Hematopoietic multipotent progenitor cell (in vitro differentiated cells): ENCODE measurements at places on chromosomes 7 and 10.

- no peak for DNase-seq
These were observed 717 bp downstream of the ADCY1 start for GRCh38 chr7:45574669-45575500.

DNA sequence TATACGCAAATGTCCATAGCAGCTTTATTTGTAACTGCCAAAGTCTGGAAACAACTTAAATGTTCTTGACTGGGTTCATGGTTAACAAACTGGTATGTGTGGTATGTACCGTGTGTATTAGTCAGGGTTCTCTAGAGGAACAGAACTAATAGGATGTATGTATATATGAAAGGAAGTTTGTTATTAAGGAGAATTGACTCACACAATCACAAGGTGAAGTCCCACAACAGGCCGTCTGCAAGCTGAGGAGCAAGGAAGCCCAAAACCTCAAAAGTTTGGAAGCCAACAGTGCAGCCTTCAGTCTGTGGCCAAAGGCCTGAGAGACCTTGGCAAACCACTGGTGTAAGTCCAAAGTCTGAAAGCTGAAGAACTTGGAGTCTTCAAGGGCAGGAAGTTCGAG, 66.8 kb downstream of the TMEM168 start:
- DNase-seq: no peak

DNA sequence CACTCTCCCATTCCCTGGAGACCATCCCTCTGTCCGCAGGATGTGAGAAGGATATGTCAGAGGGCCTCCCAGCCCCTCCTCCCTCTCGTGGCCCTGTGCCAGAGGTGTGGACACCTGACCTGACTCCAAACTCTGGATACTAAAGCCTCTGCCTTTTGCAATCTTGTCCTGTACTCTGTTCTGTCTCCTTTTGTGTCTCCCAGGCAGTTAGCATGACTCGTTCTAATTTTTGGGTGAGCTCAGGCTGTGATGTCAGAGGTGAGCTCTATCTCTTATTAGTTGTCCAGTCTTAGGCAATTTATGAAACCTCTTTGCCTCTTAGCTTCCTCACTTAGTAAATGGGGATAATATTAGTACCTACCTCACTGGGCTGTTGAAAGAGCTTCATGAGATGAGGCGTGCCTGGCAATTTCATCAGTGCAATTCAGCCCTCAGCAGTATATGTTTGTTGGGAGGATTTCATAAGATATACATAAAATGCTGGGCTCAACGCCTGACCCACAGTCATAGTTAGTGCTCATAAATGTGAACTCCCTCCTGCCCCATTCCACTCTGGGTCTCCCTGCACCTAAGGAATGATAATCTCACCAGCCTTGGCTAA, 10.9 kb downstream of the MARVELD1 start:
- no peak for DNase-seq

- no peak for DNase-seq
These were observed 80.5 kb downstream of the FAM13C start for GRCh38 chr10:59281861-59282260.

- DNase-seq: no peak
These were observed 31.2 kb upstream of the SH2B2 start for GRCh38 chr7:102255501-102255900.

DNA sequence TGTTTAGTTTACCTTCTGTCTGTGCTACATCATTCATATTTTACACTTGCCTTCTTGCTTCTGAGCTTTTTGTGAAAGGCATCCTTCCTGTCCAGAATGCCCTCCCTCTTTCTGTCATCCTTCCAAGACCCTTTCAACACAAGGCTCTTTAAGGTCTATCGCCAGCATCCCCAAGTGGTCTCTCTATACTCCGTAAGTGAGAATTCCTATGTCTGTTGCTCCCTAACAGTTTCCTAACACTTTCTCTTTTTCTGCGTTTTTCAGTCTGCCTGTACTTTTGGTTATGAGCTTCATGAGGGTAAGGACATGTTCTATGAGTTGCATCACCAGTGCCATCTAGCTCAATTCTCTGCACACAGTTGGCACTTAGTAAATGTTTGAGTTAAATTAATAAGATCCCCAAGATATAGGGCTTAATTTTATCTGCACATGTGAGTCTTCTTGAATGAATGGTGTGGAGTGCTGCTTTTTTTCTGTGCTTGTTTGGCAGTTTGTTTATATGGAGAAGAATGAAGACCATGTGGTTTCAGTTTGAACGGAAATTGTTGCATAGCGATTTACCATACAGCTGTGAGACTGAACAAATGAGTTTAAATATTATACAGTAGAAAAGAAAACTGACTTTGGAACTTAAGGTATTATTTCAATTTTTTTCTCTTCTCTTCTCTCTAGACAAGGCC, 29.4 kb downstream of the RABGEF1 start:
- no peak for DNase-seq

GRCh38 chr10:8852546-8852945, 798.1 kb downstream of the GATA3 start:
- DNase-seq: no peak

DNA sequence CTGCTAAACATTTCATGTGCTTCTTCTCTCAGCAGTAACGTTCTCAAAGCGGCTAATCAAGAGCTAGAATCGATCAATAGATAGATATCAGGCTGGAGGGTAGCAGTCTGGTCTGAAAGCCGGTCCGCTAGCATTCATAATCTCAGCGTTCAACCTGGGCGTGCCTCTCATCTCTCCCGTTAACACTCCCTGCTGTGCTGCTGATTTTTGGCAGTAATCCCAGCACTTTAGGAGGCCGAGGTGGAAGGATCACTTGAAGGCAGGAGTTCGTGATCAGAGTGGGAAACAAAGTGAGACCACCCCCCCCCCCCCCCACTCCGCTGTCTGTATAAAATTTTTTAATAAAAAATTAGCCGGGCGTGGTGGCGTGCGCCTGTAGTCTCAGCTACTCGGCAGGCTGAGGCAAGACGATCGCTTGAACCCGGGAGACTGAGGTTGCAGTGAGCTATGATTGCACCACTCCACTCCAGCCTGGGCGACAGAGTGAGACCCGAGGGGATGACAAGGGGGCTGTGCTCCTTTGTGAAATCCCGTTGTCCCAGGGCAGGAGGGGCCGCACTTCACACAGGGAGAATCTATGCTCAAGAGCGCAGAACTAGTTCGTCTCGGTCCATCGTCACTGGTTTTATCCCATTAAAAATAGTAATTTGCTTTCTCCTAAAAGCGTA, 624 bp upstream of the CEP55 start:
- DNase-seq: no peak

GRCh38 chr7:30845426-30846135, 66.1 kb upstream of the AQP1 start:
- no peak for DNase-seq

DNA sequence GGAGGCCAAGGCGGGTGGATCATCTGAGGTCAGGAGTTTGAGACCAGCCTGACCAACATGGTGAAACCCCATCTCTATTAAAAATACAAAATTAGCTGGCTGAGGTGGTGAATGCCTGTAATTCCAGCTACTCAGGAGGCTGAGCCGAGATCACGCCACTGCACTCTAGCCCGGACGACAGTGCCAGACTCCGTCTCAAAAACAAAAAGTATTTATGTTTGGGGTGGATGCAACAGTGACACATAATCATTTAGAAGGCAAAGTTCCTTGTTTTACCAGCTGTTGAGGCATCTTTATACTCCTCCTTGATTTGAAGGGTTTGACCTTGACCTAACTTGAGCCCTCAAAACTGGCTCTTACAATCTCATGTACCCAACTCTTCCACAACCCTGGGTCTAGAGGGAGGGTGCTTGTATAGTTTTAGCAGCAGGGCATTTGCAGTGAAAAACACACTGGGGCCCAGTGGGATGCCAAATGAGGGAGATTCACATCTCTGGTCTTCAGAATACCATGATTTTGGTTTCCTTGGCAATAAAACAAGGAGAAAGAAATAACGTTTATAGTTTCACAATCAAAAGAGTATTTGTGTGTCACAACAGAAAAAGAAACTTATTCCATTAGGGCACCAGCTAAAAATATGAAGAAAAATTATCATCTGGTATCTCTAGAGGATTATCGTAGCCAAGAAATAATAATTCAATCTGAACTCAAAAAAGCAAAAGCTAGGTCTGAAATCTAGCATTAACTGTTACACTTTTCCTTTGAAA, 14.2 kb upstream of the TMEM254 start:
- DNase-seq: no peak

DNA sequence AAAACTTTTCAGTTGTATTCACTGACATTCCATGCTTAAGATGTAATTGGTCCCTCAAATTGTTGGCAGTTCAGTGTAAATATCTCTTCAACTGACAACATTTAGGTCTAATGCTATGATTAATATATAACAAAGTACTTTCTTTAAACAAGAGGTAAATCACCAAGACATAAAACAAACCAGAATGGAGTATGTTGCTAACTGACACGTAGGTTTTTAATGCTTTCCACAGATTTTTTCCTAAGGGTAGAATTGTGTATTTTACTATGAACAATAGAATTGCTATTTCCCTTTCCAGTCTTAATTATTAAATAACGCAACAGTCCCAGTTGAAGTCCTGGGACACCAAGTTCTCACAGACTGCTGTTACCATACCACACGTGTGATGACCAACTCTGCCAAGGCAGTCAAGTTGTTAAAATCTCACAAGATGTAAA, 4.1 kb downstream of the JCAD start:
- DNase-seq: no peak

DNA sequence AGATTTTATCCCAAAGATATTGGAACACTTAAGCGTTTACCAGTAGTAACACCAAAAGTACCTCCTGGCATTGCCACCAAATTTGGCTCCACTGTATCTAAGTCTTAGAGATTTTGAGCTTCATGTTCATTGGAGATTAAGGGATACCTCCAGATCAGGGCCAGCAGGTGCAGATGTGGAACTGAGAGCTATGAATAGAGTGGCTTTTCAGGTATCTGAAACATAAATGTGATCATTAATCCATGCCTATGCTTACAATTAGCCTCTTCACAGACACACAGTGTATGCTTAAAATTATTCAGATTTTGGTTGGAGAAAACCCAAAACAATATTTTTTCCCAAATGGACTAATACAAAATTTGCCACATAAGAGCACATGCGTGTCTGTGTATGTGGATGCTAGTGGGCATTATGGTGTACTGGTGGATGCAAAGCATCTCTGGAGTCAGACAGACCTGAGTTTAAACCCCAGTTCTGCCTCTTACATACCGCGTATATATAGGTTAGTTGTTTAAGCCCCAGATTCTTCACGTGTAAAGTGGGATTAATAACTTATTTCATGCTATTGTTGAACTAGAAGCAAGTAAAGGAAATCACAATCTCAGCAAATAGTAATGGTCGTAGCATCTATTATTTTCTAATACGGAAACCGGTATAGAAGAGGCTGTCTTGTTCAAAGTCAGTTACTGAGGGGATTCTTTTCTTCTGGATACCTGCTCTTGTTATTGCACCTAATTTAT, 6.8 kb upstream of the LRRC4 start:
- DNase-seq: no peak

DNA sequence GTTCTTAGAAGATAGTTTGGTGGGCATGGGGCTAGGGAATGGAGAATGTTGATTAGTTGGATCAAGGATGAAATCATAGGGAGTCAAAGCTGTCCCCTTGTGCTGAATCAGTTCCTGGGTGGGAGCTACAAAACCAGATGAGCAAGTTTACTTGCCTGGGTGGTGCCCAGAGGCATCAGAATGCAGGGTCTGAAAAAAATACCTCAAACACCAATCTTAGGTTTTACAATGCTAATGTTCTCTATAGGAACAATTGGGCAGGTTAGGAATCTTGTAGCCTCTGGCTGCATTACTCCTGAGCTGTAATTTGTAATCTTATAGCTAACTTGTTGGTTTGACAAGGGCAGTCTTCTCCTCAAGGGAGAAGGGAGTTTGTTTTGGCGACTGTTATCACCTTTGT, 34.4 kb downstream of the LHFPL3 start:
- DNase-seq: no peak

DNA sequence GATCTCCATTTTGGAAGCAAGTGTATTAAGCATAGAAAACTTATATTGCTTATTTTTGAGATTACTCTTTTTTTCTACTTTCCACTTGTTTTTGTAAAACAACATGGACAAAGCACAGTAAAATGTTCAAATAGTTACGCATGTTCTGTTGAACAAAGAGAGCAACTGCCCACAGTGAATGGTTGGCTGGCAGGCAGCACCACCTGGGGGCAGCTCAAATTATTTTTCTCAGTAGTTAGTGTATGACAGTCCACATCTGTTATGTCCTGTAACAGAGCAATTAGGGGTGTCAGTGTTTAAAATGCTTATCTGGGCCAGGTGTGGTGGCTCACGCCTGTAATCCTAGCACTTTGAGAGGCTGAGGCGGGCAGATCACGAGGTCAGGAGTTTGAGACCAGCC, 46.1 kb upstream of the CACUL1 start:
- DNase-seq: no peak

GRCh38 chr7:42699380-42700178, 212.3 kb downstream of the C7orf25 start:
- DNase-seq: no peak

- no peak for DNase-seq
These were observed 43.3 kb upstream of the HBP1 start for GRCh38 chr7:107125475-107125874.

DNA sequence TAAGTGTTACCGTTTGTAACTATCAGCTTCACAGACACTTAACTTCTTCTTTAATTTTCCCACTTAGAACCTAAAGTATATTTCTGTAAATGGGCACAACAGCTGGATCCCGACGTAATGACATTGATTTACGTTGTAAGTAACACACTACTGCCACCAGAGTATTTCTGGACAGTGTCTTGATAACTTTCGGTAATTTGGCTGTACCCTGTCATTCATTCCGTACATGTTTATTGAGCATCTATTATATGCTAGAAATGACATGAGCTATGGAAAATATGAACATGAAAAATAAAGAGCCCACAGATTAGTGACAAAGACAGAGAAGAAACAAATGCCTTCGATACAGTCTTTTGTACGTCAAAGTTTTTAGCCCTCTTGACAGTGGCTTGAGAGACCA, 291.4 kb downstream of the CCDC3 start:
- no peak for DNase-seq

- DNase-seq: no peak
These were observed 628 bp downstream of the MPLKIP start for GRCh38 chr7:40133561-40134427.

DNA sequence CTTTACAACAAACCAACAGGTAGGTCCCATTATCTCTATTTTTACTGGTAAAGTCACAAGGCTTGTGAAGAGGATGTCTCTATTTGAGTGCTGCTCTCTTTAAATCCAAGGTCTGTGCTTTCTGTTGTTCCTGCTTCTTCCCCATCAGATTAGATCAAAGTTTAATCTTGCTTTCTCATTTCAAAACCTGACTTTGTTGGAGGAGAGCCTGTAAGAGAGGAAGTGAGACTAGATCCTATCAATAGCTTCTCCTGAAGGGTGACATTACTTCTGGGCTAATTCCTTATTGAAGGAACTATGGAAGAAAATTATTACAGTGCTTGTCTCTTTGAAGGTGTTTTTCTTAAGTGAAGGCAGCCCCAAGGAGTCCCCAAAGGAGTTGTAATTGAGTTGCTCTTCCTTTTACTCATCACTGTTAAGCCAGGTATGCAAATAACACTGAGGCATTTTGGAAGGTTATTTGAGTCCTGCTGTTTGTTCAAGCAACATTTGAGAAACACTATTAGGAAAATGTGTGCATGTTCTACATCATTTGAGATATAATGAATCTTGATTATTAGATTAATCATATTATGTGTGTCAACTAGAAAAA, 146.2 kb upstream of the MBL2 start:
- no peak for DNase-seq
